ENCODE measurements at places on chromosomes 13 and 19.

GRCh38 chr19:17281391-17282304, at the start of gene ANKLE1:
Gene ANKLE1 (plus strand): TSS chr19:17281901. CDS start chr19:17281921, 20 bp downstream.
- no peak for DNase-seq

DNA sequence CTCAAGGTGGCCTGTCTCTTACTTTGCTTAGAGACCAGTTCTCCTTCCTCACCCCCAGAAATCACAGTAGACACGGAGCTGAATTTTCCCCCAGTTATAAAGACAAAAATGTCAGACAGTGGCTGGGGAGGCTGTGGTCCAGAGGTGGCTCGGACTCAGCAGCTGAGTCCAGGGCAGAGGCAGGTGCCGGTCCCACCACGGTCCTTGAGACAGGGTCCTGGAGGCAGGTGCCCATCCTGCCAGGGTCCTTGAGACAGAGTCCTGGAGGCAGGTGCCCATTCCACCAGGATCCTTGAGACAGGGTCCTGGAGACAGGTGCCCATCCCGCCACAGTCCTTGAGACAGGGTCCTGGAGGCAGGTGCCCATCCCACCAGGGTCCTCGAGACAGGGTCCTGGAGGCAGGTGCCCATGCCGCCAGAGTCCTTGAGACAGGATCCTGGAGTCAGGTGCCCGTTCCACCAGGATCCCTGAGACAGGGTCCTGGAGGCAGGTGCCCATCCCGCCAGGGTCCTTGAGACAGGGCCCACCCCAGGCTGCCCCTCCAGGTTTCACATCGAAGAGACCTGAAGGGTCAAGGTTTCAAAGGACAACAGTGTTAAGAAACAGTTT, 23.1 kb downstream of the PEPD start:
- no peak for DNase-seq

DNA sequence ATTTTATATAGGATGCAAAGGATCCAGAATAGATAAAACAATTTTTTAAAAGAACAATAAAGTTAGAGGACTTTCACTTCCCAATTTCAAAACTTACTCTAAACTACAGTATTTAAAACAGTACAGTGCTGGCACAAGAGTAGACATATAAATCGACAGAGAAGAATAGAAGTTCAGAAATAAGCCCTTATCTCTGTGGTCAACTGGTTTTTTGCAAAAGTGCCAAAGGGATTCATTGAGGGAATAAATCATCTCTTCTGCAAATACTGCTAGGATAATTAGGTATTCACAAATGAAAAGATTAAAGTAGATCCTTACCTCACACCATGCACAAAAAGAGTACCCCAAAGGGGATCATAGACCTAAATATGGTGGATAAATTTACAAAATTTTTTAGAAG, 431.0 kb upstream of the HTR2A start:
- no peak for DNase-seq

DNA sequence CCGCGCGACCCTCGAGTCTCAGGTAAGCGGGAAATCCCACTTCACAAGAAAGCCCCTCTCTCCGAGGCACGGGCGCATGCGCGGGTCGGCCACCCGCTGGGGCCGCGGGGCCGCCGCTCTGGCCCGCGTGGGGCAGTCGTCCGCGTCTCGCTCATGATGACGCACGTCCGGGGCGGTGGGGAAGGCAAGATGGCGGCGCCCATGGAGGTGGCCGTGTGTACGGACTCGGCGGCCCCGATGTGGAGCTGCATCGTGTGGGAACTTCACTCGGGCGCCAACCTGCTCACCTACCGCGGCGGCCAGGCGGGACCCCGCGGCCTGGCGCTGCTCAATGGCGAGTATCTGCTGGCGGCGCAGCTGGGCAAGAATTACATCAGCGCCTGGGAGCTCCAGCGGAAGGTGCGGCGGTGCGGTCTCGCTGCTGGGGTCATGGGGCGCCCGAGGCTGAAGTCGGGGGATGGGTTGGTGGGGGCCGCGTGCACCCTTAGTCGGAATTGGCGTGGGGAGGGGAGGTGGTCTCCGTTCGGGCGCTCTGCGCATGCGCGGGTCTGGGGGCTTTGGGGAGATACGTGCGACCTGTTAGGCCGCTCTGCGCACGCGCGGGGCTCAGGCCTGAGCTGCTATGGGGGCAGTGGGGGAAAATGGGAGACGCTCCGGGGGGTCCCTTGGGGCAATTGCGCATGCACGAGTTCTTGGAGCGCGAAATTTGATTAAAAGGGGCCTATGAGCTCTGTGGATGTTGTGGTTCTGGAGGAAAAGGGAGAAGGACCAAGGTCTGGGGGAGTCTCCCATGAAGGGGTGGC, at the start of gene WDR18:
Gene WDR18 (plus strand): TSS at position 181 of the 803 bp plus-strand sequence. CDS start 9 bp downstream, at position 190.
- peak; percentile 82 for DNase-seq

DNA sequence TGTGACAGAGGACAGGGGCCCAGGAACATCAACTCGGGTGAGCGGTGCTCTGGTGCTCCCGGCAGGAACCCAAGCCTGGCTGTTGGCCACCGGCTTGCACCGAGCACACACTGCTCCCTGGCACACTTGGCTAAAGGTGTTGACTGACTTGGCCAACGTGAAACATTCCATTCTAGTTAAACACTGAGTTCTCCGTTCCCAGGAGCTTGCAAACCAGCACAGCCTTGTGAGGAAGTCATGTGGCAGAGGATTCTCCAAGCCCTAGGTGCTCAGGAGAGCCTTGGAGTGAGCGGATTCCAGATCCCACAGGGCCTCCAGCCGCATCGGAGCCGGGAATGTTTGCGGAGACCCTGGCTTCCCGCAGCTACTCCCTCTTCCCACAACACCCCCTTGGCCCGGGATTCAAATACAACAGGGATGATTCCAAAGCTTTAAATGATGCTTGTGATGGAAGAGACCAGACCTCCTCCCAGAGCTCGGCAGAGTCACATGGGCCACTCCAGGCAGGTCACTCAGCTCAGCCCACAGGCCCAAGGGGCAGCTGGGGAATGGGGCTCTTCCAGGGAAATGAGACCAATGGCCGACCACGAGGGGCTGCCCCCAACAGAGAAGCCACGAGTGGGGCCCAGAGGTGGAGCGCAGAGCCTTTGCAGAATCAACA, 2.9 kb downstream of the C13orf46 start:
- peak; percentile 28 for DNase-seq

- no peak for DNase-seq
These were observed 844.8 kb downstream of the PCDH17 start for GRCh38 chr13:58476206-58476918.

- DNase-seq = no peak
These were observed 29.8 kb downstream of the DNM2 start for GRCh38 chr19:10747674-10748073.

GRCh38 chr13:30138511-30138910, 168.8 kb downstream of the KATNAL1 start:
- no peak for DNase-seq

DNA sequence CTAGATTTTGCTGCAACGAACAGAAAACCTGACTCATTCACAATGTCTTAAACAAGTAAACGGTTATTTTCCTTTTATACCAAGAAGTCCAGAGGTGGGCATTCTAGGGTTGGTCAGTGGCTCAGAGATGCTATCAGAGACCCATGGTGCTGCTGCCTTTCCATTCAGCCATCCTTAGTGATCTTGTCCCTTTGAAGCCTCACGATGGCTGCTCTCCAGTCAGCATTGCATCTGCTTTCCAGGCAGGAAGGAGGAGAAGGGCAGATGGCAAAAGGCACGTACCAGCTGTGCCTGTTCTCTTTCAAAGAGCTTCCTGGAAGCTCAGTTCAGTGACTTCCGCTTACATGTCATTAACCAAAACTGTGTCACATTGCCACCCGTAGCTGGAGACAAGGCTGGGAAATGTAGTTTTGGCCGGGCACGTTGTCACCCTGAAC, 30.1 kb downstream of the WDFY2 start:
- no peak for DNase-seq

GRCh38 chr19:8698433-8699063, at the start of gene ACTL9:
Gene ACTL9 (minus strand): TSS chr19:8698795. CDS start chr19:8698701, 94 bp downstream.
- DNase-seq = no peak

DNA sequence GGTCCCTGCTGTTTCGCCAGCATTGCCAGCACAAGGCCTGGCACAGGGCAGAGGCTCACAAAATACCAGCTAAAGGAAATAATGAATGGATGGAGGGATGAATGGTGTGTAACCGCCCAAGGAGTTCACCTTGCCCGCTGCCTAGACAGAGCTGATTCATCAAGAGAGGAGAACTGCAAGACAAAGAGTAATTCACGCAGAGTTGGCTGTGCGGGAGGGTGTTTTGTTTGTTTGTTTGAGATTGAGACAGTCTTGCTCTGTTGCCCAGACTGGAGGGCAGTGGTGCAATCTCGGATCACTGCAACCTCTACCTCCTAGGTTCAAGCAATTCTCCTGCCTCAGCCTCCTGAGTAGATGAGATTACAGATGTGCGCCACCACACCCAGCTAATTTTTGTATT, 3.0 kb downstream of the OPA3 start:
- DNase-seq = no peak

DNA sequence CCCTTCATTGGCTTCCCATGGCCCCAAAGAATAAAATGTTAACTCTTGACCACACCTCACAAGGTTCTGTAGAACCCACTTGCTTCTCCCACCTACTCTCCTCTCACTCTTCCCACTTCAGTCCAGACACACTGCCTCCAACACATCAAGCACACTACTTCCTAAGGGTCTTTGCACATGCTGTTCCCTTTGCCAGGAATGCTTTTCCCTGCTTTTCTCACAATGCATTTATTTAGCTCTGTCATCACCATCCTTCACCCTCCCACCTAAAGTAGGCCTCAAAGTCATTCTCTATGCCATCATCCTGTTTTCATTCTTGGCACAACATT, 7.9 kb downstream of the IFNL1 start:
- DNase-seq = no peak

GRCh38 chr19:53960187-53960586, 2.5 kb upstream of the CACNG8 start:
- DNase-seq = no peak

DNA sequence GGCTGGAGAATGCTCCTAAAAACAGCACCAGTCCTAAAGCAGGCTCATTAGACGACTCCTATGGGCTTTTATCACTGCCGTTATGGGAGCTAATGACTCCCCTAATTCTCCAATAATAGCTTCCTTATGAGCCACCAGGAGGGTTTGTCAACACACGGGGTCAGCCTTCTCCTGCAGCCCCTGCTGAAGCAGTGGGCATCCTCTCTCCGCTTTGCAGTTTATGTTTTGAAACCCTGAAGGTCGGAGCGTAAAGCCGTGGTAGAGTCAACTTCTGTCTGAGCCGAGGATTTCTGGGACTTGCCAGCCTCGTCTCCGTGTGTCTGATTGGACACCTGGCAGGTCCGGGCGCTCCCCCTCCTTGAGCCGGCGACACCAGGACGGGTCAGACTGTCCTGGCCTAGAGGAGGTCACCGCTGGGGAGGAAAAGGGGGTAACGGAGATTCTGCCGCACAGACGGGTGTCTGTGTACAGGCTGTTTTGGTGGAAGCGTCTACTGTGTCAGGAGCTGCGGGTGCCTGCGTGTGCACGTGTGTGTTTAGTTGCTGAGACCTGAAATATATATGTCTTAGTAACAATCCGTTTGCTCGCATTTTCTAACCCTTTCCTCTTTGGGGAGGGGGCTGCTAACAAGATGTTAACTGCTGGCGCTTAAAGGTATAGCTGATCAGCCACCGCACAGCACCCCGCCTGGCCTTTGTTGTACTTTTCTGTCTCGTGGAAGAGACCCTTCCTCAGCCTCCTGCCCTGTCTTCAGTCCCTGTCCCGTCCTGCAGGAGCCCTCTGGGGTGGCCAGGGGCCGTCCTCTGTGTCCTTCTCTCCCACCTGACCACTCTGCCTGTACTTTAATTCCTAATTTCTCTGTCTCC, 1.9 kb downstream of the KDM4B start:
- no peak for DNase-seq

DNA sequence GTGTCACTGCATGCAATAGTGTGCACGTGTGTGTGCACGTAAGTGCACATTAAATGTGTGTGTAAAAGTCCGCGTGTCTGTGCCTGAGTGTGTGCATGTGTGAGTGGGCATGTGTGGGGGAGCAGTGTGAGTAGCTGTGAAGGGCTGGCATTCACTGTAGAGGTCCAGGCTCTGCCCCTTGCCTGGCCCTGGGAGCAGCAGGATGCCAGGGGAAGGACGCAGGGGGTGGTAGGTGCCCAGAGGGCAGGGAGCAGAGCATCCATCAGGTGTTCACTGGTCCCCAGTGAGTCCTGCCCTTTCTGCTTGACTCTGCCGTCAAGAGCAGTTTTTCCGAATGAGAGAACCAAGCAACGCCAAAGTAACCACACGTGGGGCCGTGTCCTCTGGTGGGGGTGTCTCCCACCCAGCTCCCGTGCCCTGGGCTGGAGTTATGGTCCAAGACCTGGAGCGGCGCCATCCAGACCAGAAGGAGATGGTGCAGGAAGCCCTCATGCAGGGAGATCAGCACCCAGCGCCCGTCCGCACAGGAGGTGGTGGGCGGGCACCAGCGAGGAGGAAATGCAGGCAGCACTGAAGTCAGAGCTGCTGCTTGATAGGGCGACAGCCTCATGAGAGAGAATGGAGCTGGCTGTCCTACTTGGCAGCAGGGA, 68.5 kb downstream of the TEX29 start:
- no peak for DNase-seq

- no peak for DNase-seq
These were observed 134.1 kb upstream of the TSHZ3 start for GRCh38 chr19:31483226-31483857.

DNA sequence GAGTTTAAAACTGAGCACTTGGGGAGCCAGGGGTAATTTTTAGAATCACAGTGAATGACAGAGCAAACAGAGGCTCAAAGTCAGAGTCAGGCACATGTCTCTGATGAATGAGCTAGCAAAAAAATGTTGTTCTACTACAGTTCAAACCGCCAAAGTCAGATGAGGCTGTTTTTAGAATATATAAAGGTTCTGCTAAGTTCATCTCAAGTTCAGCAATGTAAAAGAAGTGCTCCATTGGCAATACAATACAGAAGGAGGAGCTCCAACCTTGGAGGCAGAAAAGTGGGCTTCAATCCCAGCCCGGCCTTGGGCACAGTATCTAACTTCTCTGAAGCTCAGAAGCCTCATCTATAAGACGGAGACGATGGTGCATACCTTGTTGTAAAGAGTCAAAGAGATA, 70.1 kb upstream of the IPO5 start:
- DNase-seq = no peak

DNA sequence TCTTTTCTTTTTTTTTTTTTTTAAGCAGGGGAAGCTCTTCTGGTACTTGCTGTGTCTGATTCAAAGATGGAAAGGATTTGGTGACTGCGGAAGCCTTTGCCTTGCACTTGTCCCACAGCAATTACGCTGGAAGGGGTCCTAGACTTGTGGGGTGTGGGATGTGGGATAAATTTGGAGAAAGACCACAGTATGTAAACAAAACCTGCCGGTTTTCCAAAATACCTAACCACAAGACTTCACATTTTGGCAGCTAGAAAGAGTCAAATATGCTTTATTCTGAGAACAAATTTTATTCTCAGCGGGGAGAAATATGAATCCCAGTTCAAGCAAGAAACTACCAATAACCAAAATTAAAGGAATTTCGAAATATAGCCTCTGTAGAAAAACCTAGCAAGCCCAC, 176.5 kb downstream of the SPRY2 start:
- DNase-seq = no peak

DNA sequence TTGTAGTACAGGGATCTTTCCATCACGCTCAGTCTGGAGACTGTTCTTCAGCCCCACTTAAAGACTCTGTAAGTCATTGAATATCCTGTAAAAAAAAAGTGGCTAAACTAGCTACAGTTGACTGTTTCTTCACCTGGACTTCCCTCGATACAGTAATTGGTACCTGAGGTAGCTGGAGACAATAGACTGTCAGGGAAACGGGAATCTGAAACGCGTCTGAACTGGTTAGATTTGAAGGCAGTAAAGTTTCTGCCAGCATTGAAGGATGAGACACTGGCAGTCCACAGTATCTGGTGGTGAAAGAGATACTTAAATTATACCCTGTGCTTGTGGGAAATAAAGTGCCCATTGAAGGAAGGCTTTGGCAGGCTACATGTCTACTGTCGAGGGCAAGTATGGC, 550.5 kb downstream of the IRS2 start:
- DNase-seq = no peak

GRCh38 chr13:30971575-30971974, 39.1 kb downstream of the TEX26 start:
- DNase-seq = no peak
